Renal cortex interstitium (tissue), 15 donors: ENCODE measurements at places on chromosomes 3 and 15.

GRCh38 chr3:100761211-100761942 is 52.1 kb downstream of the TFG start:
- no peak for DNase-seq

GRCh38 chr3:139292192-139292591 is 51.6 kb upstream of the MRPS22 start:
- DNase-seq = no peak

GRCh38 chr15:49041426-49041825 is 4.8 kb downstream of the SECISBP2L start:
- DNase-seq = no peak

- no peak for DNase-seq
These were observed 2.7 kb upstream of the SELENOS start for GRCh38 chr15:101280007-101280406.

- DNase-seq = no peak
These were observed 70.7 kb downstream of the WNT5A start for GRCh38 chr3:55416331-55416821.
